ENCODE measurements at places on chromosomes 1 and 21.

- no peak for DNase-seq
These were observed 54.6 kb downstream of the ADSS2 start for GRCh38 chr1:244397131-244397530.

GRCh38 chr1:28518745-28519341, 13.0 kb downstream of the RCC1 start:
- no peak for DNase-seq

- no peak for DNase-seq
These were observed 50.2 kb downstream of the KCNN3 start for GRCh38 chr1:154819628-154820590.

DNA sequence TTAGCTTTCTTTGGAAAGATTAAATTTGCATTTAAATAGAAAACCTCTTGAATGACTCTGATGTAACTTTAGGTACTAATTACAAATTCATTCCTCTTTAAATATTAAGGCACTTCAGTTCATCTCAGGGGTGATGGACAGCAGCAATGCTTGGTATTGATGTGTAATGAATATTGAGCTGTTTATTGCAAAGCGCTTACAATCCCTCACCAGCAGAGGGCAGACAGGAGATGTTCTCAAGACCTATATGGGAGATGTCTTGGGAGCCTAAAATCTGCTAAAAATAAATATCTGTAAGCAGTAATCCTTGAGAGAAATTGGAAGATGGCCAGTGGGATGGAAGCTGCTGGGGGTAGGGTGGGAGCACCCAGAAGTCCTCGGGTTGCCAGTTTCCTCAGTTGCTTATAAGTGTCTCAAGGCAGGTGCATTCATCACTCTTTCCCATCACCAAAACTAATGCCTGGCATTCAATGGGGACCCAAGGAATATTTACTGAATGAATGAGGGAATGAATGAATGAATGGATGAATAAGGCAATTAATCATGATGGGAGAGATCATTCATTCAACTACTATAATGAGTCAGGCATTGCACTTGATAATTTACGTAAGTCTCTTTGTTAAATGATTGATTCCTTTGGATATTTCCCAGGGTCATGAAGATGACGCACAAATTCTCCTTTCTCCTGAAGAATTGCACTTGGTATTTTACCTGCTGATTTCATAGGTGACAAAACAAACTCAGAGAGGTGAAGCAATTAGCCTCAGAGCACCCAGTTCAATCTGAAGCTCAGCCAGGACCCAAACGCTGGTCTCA, 2.3 kb downstream of the KLHDC8A start:
- DNase-seq, result no peak

GRCh38 chr21:17513214-17514123, 626 bp downstream of the CXADR start:
- DNase-seq, result peak; percentile 55

DNA sequence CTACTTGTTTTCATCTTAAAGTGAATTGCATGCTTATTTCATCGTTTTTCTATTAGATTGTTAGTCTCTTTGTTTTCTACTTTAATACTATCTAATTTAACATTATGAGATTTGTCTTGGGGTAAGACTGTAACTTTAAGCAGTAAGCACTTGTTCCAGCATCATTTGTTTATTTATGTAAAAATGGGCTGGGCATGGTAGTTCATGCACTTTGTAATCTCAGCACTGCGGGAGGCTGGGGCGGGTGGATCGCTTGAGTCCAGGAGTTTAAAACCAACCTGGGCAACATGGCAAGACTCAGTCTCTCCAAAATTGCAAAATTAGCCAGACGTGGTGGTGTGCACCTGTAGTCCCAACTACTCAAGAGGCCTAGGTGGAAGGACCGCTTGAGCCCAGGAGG, 15.3 kb upstream of the PAXBP1 start:
- DNase-seq, result no peak

DNA sequence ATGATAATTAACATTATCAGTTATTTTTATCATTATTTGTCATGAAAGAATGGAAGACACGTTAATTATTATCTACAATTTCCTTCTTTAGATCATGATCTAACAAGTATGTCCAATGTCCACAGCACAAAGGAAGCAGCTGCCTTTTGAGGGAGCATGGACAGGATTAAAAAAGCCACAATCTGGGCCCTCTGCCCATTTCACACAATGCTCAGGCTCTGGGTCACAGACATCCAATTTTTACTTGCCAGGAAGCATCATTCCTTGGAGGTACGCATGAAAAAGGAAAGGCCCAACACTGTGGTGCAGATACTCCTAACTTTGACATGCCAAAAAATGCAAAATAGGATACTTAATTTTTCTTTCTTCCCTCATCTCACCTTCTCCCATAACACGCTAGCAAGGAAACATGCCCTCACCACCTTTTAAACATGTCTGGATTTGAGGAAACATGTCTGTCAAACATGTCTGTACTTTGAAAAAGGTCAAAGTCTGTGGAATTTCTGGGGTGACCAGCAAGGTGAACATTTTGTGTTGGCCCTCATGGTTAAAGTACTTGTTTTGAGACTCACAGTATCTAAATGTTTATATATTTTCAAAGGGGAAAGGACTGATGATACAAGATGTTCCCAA, 40.0 kb downstream of the GADD45A start:
- DNase-seq, result peak; percentile 53

- DNase-seq, result no peak
These were observed 148.1 kb downstream of the NRIP1 start for GRCh38 chr21:14916676-14917141.

DNA sequence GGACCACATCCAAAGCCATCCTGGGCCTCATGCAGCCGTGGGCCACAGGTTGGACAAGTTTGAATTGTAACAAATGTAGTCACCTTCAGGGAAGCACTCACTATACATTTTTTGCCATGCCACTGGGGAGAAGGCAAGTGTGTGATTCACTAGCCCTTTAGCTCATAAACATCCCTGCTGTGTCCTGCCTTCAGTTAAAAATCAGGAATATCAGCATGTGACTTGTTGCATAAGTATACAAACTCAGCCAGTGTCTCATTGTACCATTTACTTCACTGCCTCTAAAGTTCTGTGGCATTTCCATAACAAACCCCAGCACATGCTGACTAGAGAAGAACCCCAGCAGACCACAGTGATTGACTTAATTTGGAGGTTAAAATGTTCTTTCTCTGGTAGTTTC, 142.0 kb upstream of the C1orf105 start:
- DNase-seq, result no peak

- DNase-seq, result no peak
These were observed 3.4 kb upstream of the ECE1 start for GRCh38 chr1:21293537-21294265.

DNA sequence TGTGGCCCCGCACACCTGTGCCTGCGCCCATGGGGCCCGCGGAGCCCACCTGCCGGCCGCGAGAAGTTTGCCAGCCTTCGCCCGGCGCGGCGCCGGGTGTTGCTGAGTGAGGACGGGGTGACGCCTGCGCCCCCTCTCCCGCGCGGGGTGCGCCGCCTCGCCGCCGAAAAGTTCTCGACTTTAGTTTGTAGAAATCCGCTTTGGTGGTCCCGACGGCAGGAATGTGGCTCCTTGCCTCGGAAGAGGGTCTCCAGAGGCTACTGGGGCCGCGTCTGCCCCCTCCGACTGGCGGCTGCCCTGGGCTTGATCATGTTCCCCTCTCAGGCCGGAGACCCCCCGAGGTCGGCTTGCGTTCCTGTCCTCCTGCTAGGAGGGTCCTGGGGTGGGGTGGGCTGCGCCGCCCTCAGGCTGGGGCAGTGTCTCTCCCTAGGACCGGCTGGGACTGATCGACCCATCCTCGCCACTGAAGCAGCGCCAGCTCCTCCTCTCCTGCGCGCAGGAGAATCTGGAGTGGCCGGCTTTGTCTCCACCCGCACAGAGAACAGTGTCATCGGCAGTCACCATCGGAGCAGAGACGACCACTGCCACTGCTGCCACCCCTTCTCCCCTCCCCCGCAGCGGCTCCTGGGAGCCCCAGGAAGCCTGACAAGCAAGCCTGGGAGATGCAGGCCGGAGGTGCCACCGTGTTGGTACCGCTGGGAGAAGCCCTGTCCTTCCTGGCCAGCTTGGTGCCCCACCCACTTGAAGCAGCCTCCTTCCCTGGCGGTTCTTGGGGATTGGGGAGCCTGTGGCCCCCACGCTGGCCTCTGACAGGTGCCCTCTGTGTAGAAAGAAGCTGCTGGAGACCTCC, 553 bp upstream of the SLC30A2 start:
- DNase-seq, result no peak

- DNase-seq, result no peak
These were observed 152.3 kb upstream of the DPYD start for GRCh38 chr1:98073106-98073505.

- DNase-seq, result no peak
These were observed 39.6 kb downstream of the ALG6 start for GRCh38 chr1:63407002-63407401.

- DNase-seq, result no peak
These were observed 10.1 kb downstream of the OXCT2 start for GRCh38 chr1:39761016-39761415.

Measured in left ventricle myocardium superior (tissue), 1 donor.